ENCODE measurements at places on chromosomes 16 and 17.

DNA sequence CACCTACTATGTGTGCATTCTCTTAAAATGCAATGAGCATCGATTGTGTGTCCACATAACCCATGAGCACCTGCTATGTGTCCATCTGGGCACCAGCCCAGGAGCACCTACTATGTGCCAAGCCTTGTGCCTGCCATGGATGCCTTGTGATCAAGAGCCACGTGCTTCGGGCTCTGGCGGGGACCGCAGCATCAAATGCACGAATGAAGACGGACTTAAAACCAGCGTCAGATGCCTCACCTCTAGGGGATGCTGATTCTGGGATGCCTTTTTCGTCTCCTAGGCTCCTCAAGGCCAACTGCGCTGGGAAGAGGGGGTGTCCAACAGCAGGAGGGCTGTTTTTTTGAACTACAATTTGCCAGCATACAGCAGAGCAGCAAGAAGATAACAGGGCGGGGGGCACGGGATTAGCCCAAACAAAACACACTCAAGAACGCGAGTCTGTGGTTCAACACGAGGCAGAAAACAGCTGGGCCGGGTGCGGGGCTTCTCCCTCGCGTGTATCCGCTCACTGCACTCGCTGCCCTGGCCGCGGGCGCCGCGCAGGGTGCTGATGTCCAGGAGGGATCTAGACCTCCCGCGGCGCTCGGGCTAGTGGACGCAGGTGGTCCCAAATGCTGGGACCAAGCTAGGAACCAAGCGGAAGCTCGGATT lies 1.2 kb upstream of the GLIS2 start:
- peak; percentile 2 for ATAC-seq

GRCh38 chr17:56292010-56292409 lies 138.7 kb downstream of the ANKFN1 start:
- ATAC-seq, result no peak

DNA sequence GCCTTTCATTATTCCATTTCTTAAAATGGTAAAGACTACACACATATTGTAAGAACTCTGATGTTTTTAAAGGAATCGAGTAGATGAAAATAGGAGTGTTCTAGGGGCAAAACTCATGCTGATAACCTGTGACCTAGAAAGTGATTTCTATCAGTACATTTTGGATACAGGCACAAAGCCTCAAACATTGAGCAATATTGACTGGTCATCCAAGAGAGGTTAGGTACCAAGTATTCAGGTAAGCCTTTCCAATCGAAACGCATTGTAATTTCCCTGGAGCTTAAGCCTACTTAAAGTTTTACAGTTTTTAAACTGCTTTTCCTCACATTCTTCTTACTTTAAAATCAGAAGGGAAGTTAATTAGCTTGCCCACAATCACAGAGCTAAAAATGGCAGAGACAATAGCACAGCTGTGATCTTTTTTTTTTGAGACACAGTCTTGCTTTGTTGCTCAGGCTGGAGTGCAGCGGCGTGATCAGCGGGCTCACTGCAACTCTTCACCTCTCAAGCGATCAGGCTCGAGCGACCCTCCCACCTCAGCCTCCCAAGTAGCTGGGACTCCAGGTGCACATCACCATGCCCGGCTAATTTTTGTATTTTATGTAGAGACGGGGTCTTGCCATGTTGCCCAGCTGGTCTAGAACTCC lies 3.3 kb downstream of the GOT2 start:
- ATAC-seq, result no peak

DNA sequence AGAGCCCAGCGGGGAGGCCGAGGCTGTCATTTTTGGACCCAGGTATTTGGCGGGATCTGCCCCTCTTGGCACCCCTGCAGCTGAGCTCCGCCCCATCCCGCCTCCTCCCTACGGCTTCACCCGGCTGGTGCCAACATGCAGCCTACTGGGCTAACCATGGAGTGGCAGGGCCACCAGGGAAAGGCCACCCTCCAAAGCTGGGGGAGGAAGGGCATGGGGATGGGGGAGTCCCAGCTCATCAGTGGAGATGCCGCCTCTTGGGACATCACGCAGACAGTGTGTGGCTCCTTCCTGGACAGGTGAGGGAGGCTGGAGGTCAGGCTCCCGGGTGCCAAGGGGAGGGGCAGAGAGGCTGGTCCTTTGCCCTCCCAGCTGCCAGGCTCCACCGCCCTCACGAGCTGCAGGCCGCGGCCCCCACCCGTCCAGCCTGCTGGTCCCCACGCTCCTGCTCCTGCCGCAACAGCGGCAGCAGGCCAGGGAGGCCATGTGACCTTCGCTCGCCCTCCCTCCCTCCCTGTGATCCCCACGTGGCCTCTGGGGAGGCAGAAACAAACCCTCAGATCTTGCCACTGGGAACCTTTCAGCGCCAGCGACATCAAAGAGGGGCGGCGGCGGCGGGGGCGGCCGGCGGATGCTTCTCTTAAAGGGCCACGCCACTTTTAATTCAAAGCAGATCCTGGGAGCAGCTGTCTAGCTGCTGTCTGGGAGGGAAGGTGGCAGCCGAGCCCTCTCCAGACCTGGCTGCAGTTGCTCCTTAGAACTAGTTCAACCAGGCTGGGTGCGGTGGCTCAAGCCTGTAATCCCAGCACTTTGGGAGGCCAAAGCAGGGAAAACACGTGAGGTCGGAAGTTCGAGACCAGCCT lies 6.8 kb upstream of the NOTUM start:
- ATAC-seq, result peak; percentile 82

- ATAC-seq, result no peak
These were observed 480 bp downstream of the TSR3 start for GRCh38 chr16:1351215-1351581.

DNA sequence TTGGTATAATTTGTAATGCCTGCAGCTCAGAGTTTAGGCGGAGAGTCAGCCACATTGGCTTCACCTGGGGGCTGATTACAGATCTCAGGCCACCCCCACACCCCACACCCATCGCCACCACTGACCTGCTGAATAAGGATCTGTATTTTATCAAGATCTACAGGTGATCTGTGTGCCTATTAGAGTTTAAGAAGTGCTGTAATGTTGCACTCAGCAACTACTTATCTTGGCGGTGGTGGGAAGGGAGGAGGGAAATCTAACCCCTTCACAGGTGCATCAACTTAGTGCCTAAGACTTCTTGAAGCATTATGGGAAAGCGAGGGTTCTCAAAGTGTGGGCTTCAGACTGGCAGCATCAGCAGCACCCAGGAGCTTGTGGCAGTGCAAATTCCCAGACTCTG lies 17.5 kb upstream of the KRT20 start:
- no peak for ATAC-seq

- peak; percentile 78 for ATAC-seq
These were observed 59.1 kb downstream of the TIMM22 start for GRCh38 chr17:1055751-1056645.

GRCh38 chr17:33266116-33266515 lies 27.0 kb downstream of the ASIC2 start:
- no peak for ATAC-seq

- no peak for ATAC-seq
These were observed at the start of gene ARL5C for GRCh38 chr17:39165841-39166349. ARL5C (minus strand) TSS chr17:39166161; CDS start chr17:39165760, 401 bp downstream.

DNA sequence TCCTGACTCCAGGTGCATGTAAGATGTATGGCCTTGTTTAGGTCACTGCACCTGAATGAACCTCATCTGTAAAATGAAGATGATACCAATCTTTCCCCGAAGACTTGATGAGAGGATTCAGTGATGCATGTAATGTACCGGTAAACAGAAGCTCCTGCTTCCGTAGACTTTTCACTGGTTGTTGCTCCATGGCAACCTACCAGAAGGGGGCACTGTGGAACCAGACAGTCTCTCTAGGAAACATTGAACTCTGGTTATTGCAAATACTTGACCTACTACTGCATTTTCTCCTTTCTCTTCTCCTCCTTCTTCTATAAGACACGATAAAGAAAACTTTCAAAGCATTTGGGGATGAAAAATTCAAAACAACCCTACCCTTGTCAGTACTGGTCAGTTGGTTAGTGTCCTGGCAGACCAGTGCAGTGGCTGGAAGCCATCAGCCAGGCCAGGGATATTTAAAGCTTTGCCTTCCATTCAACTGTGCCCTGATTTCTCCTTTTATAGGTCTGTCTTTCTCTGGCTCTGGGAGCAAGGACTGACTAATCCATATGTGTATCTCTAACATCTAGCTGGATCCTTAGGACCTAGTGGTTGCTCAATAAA lies 667.4 kb upstream of the SALL1 start:
- no peak for ATAC-seq

- no peak for ATAC-seq
These were observed 12.3 kb downstream of the KRT9 start for GRCh38 chr17:41559548-41559947.

DNA sequence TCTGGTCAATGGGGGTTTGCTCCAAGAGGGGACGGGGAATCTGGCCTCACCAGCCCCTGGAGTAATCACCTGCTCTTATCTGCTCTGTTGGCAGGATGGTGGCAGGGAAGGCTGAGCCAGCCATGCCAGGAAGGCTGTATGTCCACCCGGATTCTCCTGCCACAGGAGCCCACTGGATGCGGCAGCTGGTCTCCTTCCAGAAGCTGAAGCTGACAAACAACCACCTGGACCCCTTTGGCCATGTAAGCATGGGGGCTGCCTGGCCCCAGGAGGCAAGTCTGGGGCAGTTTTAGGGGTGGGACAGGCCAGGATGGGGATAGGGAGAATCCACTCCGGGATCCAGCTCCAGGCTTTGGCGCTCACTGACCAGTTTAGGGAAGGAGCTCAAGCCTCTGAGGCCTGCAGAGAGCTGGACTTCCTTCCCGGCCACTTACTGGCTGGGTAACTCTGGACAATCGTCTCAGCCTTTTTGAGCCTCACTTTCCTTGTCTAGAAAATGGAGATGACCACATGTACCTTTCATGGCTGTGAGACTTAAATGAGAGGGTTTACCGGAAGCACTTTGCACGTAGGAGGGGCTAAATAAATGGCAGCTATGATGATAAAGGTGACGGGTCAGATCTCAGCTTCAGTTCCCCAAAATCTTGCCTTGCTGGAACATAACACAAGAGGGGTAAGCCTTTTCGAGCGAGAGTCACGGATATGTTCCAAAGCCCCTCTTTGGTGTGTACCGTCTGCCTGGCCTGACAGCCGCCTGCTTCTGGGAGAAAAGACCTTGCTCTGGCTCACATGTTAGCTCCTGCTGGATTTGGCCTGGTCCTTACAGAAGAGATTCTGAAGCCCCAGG lies 15.4 kb downstream of the TBX4 start:
- no peak for ATAC-seq

- no peak for ATAC-seq
These were observed 4.1 kb downstream of the ZNF688 start for GRCh38 chr16:30567160-30567990.

DNA sequence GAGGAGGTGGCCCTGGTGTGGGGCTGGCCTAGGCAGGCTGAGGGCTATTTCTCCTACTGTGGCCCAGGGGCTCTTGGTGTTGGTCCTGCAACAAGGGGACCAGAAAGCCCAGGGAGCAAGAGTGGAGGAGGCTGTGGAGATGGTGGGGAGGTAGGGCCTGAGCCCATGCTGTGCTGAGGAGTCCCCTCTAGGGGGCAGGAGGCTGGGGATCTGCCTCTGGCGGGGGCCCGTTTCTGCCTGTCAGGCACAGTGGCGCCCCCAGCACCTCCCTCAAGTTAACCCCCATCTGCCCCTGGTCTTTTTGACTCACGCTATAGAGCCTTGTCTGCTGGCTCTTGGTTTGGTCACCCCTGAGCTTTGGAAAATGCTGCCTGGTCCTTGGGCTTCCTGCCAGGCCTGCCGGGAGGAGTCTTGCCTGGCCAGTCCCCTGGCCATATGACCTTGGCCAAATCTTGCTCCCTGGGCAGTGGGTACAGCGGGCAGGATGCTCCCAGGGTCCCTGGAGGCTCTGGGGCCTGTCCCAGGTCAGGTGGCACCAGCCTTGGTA lies 5.9 kb downstream of the BAIAP2 start:
- no peak for ATAC-seq

GRCh38 chr17:50047083-50047482 lies 8.8 kb upstream of the ITGA3 start:
- ATAC-seq, result no peak

GRCh38 chr17:81142301-81143199 lies 22.8 kb upstream of the PVALEF start:
- peak; percentile 92 for ATAC-seq

- no peak for ATAC-seq
These were observed 5.1 kb downstream of the ERBB2 start for GRCh38 chr17:39704821-39705551.

DNA sequence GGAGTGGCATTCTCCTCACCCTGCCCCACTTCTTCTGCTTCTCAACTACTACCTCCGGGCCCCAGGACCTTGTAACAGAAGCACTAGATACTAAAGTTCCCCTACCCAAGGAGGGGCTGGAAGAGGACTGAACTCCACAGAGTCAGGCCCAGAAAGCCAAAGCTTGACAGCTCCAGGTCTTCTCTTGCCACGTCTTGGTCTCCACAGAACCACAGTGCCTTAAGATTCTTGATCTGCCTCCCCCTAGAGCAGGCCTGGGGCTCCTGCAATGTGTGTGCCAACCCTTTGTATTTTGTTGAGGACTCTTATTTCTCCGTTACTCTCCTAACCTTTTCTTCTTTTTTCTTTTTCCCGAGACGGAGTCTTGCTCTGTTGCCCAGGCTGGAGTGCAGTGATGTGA lies 4.0 kb downstream of the SLC16A13 start:
- no peak for ATAC-seq

DNA sequence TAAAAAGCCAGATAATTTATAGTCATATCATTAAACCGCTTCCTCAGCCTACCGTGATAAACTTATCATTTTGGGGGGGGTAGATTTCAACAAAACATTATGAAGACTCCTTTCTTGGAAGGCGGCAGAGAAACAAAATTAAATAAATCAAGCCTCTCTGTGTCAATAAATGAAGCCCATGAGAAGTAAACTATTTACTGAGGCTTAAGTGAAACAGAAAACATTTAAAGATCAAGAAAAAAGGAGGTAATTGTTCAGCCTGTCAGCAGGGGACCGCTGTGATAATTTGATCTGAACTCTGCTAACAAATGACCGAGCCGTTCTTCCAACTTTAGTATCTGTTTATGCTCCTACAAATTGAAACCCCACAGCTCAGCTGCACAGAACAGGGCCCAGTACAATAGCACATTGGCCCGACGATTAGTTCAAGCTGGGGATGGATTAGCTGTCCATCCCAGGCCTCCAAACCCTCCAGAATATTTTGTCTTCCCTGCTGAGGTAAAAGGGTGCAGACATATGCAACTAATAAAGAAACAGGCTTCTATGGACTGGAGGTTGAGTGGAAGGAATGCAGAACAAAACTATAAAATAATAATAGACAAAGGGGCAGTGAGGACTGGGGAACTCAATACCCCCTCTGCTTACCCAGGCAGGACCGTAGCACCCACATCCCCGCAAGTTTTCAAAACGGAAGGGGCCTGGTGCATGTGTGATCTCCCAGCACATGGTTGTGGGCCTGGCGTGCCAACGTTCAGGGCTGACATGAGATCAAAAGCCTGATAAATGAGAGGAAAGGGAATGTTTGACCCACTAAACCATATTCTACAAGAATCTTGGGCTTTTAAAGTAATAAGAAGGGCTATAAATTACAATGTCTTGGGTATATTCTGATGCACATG lies 298.1 kb upstream of the IRX5 start:
- ATAC-seq, result no peak

- ATAC-seq, result peak; percentile 8
These were observed 1.3 kb upstream of the ACTG1 start for GRCh38 chr17:81513753-81514488.

GRCh38 chr17:44448412-44448811 lies 54.8 kb downstream of the GPATCH8 start:
- no peak for ATAC-seq

- peak; percentile 6 for ATAC-seq
These were observed 5.0 kb downstream of the YBX2 start for GRCh38 chr17:7289256-7290032.
